ENCODE measurements at places on chromosomes 7 and 10.

- H3K27me3 ChIP-seq = no peaks in the 10 kb centered on the region
- H3K4me1 ChIP-seq = peaks cover 88% of the 10 kb centered on the region
- H3K27ac ChIP-seq = peak overlapping the region; percentile 98
- no peak for DNase-seq
- H3K4me3 ChIP-seq = peak overlapping the region; percentile 85
- H3K36me3 ChIP-seq = peaks cover 54% of the 10 kb centered on the region
Measured at GRCh38 chr10:71747551-71748523, 25.5 kb downstream of the VSIR start.

- H3K36me3 ChIP-seq = peaks cover 25% of the 10 kb centered on the region
- H3K4me3 ChIP-seq = no peak overlapping the region
- H3K27ac ChIP-seq = no peak overlapping the region
- H3K4me1 ChIP-seq = peaks cover 12% of the 10 kb centered on the region
Measured at GRCh38 chr10:87761153-87761552, 56.9 kb downstream of the ATAD1 start.

DNA sequence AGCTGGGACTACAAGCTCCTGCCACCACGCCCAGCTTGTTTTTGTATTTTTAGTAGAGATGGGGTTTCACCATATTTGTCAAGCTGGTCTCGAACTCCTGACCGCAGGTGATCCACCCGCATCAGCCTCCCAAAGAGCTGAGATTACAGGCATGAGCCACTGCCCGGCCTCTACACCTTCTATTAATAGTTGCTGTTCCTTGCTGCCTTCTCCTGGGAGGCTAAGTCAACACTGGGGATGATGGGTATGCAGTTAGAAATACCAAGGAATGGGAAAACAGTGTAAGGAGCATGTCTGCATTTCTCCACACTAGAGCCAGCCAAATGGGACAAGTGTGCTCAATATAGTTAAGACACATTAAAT, 97.3 kb upstream of the PDLIM1 start:
- H3K27ac ChIP-seq = no peak overlapping the region
- no peak overlapping the region for H3K4me3 ChIP-seq
- H3K4me1 ChIP-seq = peaks cover 10% of the 10 kb centered on the region

DNA sequence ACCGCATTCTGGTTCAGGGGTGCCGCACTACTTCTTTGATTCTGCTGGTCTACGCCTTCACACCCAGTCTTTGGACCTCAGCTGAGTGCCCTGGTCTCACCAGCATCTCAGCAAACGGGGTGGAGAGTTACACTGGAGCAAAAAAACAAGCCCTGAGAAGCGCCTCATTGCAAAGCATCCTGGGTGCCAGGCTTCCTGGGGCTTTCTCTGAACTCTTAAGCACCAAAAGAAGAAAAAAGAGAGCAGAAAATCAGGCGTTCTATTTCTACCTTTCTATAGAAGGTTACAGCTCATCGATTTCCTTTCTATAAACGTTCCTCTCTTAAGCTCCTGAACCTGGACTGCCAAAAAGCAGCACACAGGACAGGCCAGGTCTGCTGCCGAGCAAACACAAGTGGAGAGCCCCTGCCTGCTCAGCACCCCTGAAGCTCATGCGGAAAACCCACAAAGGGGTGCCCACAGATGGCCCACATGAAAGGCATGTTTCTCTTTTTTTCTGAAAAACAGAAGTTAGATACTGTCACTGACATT, 217.9 kb downstream of the SFMBT2 start:
- H3K36me3 ChIP-seq = peaks cover 77% of the 10 kb centered on the region
- peak; percentile 76 for DNase-seq
- H3K27me3 ChIP-seq = no peaks in the 10 kb centered on the region
- peak overlapping the region; percentile 92 for H3K27ac ChIP-seq
- H3K4me3 ChIP-seq = peak overlapping the region; percentile 75

- peak overlapping the region; percentile 95 for H3K4me3 ChIP-seq
- H3K4me1 ChIP-seq = peaks cover 36% of the 10 kb centered on the region
- DNase-seq = peak; percentile 27
- peak overlapping the region; percentile 93 for H3K27ac ChIP-seq
- no peaks in the 10 kb centered on the region for H3K27me3 ChIP-seq
Measured at GRCh38 chr7:7761974-7762779, 43.8 kb upstream of the RPA3 start.

- H3K4me3 ChIP-seq = peak overlapping the region; percentile 94
- peaks cover 21% of the 10 kb centered on the region for H3K27me3 ChIP-seq
- DNase-seq = no peak
- peak overlapping the region; percentile 98 for H3K27ac ChIP-seq
Measured at GRCh38 chr7:75739796-75740672, 1.3 kb upstream of the HIP1 start.

DNA sequence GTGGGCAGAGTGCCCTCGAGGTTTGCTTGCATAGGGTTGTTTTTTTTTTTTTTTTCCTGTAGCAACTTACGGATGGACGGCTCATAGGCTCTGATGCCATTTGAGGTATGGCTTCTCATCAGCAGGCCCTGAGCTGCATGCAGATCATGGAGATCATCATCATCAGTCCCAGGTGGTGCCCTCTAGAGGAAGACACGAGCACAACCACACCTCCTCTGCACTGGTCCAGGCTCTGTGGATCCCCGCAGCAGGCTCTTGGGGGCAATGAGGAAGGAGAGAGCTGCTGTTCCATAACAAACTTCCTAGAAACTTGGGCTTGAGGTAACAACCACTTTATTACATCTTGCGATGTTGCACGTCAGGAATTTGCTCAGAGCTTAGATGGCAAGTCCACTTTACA, 132.7 kb upstream of the CXCL12 start:
- no peaks in the 10 kb centered on the region for H3K27me3 ChIP-seq
- H3K4me1 ChIP-seq = no peaks in the 10 kb centered on the region
- H3K27ac ChIP-seq = no peak overlapping the region
- no peaks in the 10 kb centered on the region for H3K36me3 ChIP-seq
- no peak for DNase-seq

DNA sequence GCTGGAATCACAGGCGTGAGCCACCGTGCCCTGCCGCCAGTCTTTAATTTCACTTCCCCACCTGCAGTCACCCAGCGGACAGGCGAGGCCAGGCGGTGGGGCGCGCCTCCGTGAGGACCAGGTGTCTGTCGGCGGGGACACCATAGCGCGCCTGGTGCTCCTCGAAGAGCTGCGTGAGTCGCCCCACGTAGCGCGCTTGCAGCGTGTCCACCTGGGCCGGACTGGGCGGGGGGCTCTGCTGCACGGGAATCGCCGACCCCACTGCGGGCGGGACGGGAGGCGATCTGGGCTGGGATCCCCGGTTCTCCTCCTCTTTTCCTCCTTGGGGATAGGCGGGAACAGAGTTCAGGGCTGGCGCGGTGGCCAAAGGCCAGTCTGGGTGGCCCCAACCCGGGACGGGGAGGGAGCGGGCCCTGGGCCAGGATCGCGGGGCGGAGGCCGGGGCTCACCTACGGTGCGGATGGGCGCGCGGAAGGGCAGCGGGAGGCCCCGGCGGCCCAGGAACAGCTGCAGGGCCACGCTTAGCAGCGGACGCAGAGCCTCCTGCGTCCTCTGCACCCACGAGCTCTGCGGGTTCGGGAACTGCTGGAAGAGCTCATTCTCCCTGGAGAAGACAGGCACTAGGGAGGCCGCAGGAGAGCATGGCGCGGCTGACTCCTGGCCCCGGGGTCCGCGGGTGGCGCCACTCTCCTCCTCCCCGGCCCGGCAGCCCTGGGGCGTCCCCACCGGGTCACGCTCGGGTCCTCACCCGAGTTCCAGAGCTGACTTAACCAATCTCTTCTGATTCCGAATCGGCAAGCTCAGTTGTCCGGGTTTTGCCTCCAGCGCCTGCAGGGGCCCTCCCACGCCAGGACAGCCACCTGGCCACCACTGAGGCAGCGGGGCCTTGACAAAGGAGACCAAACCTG, 1.1 kb upstream of the MOGAT3 start:
- peaks cover 6% of the 10 kb centered on the region for H3K4me1 ChIP-seq
- no peak overlapping the region for H3K27ac ChIP-seq
- H3K27me3 ChIP-seq = peaks cover 35% of the 10 kb centered on the region
- no peak overlapping the region for H3K4me3 ChIP-seq
- peaks cover 4% of the 10 kb centered on the region for H3K36me3 ChIP-seq
- DNase-seq = no peak

DNA sequence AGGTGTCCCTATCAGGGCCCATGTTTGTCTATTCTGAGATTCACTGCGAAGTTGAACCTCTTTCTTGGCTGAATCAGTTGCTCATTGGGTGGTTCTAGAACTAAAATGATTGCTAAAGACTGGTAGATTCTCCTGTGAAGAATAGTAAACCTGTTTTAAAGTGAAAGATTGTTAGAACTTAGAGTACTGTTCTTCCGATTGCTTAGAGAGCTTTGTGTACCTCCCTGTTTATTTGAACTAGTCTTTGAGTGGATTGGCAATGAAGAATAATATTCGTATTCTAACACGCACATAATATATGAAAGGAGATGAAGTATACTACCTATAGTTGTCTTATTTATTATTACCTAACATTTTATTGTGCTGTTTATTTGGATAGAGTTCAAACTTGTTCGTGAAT, 124.8 kb upstream of the RPA3 start:
- peaks cover 16% of the 10 kb centered on the region for H3K4me1 ChIP-seq
- H3K27me3 ChIP-seq = no peaks in the 10 kb centered on the region
- no peaks in the 10 kb centered on the region for H3K36me3 ChIP-seq
- no peak overlapping the region for H3K4me3 ChIP-seq
- no peak for DNase-seq

- no peak overlapping the region for H3K27ac ChIP-seq
- H3K4me3 ChIP-seq = no peak overlapping the region
- H3K4me1 ChIP-seq = peaks cover 14% of the 10 kb centered on the region
- peaks cover 16% of the 10 kb centered on the region for H3K27me3 ChIP-seq
- DNase-seq = no peak
Measured at GRCh38 chr10:103951942-103952341, 15.0 kb upstream of the SLK start.

GRCh38 chr7:38451840-38452239, 178.4 kb upstream of the TARP start:
- no peak for DNase-seq
- H3K4me3 ChIP-seq = no peak overlapping the region
- peaks cover 7% of the 10 kb centered on the region for H3K27me3 ChIP-seq
- no peaks in the 10 kb centered on the region for H3K36me3 ChIP-seq

- H3K27me3 ChIP-seq = no peaks in the 10 kb centered on the region
- H3K27ac ChIP-seq = no peak overlapping the region
- H3K4me1 ChIP-seq = no peaks in the 10 kb centered on the region
Measured at GRCh38 chr7:15073301-15073700, 170.8 kb upstream of the DGKB start.
